ENCODE measurements at places on chromosomes 4 and X. TPM values are rescaled to one million over a fixed set of nuclear protein-coding genes. Genes with fewer than 3 reads are reported as not detected.

ARAP2 gene
- 240 TPM for polyA plus RNA-seq

PCDH11X gene
- polyA plus RNA-seq, result 2.3 TPM

RHOXF2B gene
- polyA plus RNA-seq, result 0.36 TPM

TIGD2 gene
- polyA plus RNA-seq, result 13.6 TPM

CFAP47 gene
- not detected for polyA plus RNA-seq

CENPE gene
- polyA plus RNA-seq, result 0.56 TPM

EVC2 gene
- polyA plus RNA-seq, result 0.21 TPM

NPY2R gene
- polyA plus RNA-seq, result 0.63 TPM

MAGEC2 gene
- not detected for polyA plus RNA-seq

NIPAL1 gene
- 0.50 TPM for polyA plus RNA-seq

SNCA gene
- polyA plus RNA-seq, result 167 TPM

SHROOM4 gene
- polyA plus RNA-seq, result not detected

PPBP gene
- polyA plus RNA-seq, result not detected

IL2RG gene
- polyA plus RNA-seq, result not detected

DCAF4L1 gene
- 0.04 TPM for polyA plus RNA-seq

STBD1 gene
- polyA plus RNA-seq, result 0.16 TPM

NRK gene
- polyA plus RNA-seq, result 638 TPM

LEF1 gene
- polyA plus RNA-seq, result 0.65 TPM

MID1IP1 gene
- 0.12 TPM for polyA plus RNA-seq

SCD5 gene
- 439 TPM for polyA plus RNA-seq

CENPI gene
- 0.56 TPM for polyA plus RNA-seq

MAGEA8 gene
- polyA plus RNA-seq, result not detected

TEX13D gene
- polyA plus RNA-seq, result not detected

SCML2 gene
- polyA plus RNA-seq, result 2.6 TPM

CT45A10 gene
- polyA plus RNA-seq, result not detected

ADAMTS3 gene
- polyA plus RNA-seq, result not detected

BMP3 gene
- 1.0 TPM for polyA plus RNA-seq

UCP1 gene
- not detected for polyA plus RNA-seq

LRIT3 gene
- 0.08 TPM for polyA plus RNA-seq

REST gene
- 2.1 TPM for polyA plus RNA-seq

AFP gene
- polyA plus RNA-seq, result not detected

TKTL2 gene
- polyA plus RNA-seq, result not detected

RXFP1 gene
- polyA plus RNA-seq, result not detected

RAB40AL gene
- not detected for polyA plus RNA-seq

SLC26A1 gene
- polyA plus RNA-seq, result not detected

PLP1 gene
- 43.0 TPM for polyA plus RNA-seq

AFM gene
- polyA plus RNA-seq, result not detected

FGD1 gene
- polyA plus RNA-seq, result 1.1 TPM

SMR3A gene
- polyA plus RNA-seq, result not detected

GLOD5 gene
- polyA plus RNA-seq, result 3.0 TPM

CACNA1F gene
- not detected for polyA plus RNA-seq

ANXA10 gene
- polyA plus RNA-seq, result not detected

GPR173 gene
- polyA plus RNA-seq, result 0.81 TPM

BTC gene
- not detected for polyA plus RNA-seq

MAGEA4 gene
- not detected for polyA plus RNA-seq

FANCB gene
- not detected for polyA plus RNA-seq

TMEM128 gene
- 17.5 TPM for polyA plus RNA-seq

C4orf46 gene
- polyA plus RNA-seq, result 7.4 TPM

NWD2 gene
- polyA plus RNA-seq, result 21.9 TPM
